ENCODE measurements at places on chromosomes 13 and 19.

GRCh38 chr13:91400063-91400399 lies 1.6 kb downstream of the GPC5 start:
- no peak for DNase-seq

- no peak for DNase-seq
These were observed 8.6 kb downstream of the CYTH2 start for GRCh38 chr19:48477698-48478338.

- DNase-seq = no peak
These were observed 27.2 kb downstream of the ADPRHL1 start for GRCh38 chr13:113425941-113426590.

GRCh38 chr13:73828811-73829210 lies 305.4 kb downstream of the KLF12 start:
- no peak for DNase-seq

- DNase-seq = no peak
These were observed 20.7 kb downstream of the GARRE1 start for GRCh38 chr19:34274827-34275625.

DNA sequence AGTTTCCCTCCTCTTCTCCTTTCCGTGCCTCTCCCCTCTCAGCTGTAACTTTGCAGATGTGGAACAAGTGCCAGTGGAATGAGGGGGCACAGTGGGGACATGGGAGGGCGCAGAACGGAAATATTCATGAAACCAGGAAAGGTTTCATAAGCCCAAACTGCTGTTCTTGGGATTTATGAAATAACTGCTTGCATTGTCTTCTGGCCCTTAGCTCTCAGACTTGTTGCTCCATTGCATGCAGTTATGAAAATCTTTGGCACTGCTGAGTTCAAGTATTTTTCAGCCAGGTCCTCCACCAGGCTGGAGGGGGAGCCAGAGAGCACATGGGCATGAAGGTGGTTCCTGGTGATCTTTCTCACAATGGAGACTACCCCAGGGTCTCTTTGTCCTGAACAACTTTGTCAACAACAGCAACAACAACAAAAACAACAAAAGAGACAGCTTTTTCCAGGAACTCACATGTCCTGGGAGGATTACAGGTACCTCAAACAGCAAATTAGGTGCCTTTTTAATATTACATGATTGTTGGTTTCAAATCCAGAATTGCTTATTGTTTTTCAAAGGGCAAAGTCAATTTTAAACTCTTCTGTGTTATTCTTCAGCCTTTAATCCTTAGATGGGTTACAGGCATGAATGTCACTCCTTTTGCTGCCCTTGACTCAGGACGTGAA lies 1.5 kb downstream of the RGCC start:
- DNase-seq = peak; percentile 53

- no peak for DNase-seq
These were observed 17.7 kb downstream of the RFX2 start for GRCh38 chr19:6092329-6093286.

DNA sequence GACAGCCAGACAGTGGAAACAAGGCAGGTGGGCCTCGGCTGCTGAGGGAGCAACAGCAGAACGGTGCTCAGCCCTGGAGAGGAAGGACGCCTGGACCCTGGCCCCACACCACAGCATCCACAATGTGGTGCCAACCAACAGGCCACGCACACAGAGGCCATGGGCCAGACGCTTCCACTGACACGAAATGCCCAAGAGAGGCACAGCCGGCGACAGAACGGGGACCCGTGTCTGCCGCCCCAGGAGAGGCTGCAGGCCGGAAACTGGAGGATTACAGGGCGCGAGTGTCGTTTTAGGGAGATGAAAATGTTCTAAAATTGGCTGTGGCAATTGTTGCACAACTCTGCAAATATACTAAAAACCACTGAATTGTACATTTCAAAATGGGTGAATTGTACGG lies 69.7 kb downstream of the RASA3 start:
- DNase-seq = no peak

DNA sequence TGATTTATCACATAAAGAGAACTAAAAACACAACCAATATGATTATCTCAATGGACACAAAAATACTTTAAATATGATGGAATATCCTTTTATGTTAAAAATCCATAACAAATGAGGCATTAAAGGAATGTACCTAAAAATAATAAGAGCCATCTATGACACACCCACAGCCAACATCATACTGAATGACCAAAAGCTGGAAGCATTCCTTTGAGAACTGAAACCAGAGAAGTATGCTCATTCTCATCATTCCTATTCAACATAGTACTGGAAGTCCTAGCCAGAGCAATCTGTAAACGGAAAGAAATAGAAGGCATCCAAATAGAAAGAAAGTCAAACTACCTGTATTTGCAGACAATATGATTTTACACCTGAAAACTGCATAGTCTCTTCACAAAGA lies 671.0 kb downstream of the SLITRK1 start:
- no peak for DNase-seq

DNA sequence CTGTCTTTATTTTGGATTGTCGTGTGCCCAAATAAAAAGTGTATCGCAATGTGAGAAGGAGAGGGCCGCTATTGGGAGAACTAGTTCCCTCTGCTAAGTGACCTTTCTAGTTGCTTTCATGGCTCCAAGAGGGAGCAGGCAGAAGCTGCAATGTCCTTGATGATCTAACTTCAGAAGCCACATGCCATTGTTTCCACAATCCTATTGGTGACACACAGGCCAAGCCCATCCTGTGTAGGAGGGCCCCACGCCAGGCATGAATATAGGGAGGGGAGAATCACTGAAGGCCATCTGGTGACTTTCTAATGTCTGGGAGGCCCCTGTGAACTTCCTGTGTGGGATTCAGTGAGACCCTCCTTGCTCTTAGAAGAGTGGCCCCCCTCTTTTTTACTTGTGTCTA lies 47.8 kb upstream of the KPNA3 start:
- DNase-seq = no peak

GRCh38 chr13:32314271-32315237 lies 609 bp downstream of the ZAR1L start:
- DNase-seq = no peak

GRCh38 chr19:18503337-18503970 lies 18.4 kb downstream of the ELL start:
- no peak for DNase-seq

- peak; percentile 64 for DNase-seq
These were observed 337 bp upstream of the FXYD7 start for GRCh38 chr19:35142606-35143230.

DNA sequence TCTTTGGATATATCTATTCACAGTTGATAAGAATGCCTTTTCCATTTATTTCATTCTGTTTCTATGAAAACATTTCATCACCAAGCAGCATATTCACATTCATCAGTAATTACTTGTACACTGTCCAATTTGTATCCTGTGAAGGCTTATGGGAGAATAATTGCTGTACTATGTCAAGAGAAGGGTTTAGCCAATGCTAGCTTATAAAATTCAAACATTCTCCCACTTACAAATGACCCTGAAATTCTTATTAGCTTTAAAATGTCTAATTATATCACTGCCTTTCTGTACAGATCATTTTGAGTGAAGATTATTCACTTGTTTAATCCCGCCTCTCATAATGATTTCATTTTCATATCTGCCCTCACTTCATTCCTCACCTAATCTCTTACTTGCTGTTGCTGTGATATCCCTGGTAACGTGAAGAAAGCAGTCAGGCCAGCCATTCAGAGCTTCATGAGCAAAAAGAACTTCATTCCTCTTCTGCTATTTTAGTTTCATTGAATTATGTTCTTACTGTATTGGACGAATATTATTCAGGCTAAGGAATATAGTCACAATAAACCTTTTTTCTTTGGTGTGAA lies 778.7 kb downstream of the OLFM4 start:
- DNase-seq = no peak

DNA sequence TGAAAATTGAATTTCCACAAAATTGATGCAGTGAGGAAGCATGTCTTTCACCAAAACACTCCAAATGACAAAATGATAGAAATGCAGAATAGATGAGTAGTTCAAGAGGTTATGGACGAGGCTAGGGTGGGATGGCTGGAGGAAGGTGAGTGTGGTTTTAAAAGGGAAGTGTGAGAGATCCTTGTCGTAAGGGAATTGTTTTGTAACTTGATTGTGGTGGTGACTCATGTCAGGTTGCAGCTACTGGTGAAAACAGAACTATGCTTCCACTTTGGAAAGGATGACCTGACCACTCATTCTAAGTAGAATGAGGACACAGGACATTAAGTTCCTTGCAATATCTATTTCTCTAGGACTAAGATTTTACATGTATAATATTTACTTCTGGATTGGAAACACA lies 345.7 kb downstream of the MTUS2 start:
- no peak for DNase-seq

DNA sequence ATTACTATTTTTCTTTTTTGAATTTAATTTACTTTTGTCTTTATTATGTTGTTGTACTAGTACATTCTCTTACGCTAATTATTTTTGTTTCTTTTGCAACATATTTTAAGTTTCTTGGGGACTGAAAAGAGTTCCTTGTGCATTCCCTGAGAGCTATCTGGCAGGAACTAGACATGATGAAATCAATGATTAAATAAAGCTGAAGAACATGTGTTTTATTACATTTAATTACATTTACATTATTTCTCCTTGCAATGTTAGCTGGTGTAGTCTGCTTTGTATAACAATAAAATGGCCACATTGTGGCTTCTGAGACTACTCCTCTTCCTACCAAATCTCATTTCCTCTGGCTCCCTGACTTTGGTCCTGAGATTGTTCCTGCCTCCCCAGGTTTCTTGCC lies 244.9 kb downstream of the NDFIP2 start:
- DNase-seq = no peak

DNA sequence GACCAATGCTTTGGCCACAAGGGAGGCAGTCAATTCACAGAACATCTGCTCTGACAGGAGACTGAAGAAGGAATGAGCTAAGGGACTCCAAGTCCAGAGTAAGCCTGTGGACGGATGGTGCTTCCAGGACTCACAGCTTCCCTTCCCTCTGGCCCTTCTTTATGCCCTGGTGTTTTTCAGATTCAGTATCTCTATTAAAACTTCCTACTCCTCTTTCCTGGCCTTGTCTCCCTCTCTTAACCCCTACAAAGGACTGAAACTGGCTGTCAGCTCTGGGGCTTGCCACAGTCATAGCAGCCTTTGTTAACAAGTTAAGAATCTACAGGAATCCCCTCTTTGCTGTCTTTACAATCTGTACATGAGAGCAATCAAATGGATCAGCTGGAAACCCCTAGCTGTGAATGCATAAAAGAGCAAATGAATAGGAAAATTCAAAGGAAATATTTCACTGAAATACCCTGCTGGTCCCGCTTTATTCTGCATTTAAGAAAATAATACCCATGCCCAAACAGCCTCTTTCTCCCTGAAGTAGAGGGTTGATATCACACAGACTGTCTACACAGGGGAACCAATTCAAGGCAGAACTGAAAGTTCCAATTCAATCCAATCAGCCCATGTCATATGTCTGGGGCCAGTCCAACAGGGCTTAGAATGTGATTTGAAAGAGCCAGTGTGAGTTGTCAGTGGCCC lies 192.3 kb downstream of the MZT1 start:
- no peak for DNase-seq

DNA sequence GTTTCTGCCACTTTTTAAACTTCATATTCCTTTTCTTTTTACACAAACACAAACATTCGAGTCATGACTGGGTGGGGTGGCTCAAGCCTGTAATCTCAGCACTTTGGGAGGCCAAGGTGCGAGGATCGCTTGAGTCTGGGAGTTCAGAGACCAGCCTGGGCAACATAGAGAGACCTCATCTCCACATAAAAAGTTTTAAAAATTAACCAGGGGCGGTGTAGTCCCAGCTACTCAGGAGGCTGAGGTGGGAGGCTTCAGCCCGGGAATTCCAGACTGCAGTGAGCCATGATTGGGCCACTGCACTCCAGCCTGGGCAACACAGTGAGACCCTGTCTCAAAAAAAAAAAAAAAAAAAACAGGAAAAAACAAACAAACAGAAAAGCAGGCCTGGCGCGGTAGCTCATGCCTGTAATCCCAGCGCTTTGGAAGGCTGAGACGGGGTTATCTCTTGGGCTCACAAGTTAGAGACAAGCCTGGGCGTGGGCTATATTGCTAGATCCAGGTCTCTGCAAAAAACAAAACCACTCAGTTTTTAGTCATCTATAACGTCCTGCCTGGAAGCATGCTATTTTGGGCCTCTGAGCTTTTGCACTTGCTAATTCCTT lies 583 bp upstream of the BAX start:
- DNase-seq = no peak

GRCh38 chr19:8304841-8305621 lies 3.1 kb downstream of the CD320 start:
- DNase-seq = no peak

- peak; percentile 71 for DNase-seq
These were observed 148.4 kb downstream of the AKAP11 start for GRCh38 chr13:42420304-42420703.

DNA sequence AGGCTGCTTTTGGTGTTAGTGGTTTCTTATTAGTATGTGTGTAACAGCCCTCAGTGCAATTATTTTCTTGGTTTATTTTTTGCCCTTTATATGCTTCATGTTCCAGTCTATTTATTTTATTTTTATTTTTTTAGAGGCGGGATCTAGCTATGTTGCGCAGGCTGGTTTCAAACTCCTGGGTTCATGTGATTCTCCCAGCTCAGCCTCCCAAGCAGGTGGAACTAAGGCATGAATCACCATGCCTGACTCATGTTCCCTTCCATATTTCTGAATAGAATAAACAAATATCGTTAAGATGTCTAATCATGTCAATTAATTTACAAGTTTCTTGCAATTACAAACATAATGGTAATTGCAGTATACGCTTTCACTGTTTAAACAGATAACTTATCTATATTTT lies 11.7 kb downstream of the SKA3 start:
- no peak for DNase-seq

- DNase-seq = no peak
These were observed 129.0 kb upstream of the SPRY2 start for GRCh38 chr13:80469853-80470381.

DNA sequence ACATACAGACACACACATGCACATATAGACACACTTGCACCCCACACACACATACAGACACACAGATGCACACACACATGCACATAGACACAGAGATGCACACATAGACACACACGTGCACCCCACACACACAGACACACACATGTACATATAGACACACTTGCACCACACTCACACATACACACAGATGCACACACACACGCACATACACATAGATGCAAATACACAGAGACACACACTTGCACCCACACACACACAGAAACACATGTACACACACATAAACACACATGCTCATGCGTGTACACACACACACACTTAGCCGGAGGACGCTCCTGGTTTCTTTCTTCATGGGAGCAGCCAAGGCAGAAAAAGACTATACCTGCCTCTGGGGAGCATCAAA lies 10.0 kb downstream of the COL4A2 start:
- no peak for DNase-seq

DNA sequence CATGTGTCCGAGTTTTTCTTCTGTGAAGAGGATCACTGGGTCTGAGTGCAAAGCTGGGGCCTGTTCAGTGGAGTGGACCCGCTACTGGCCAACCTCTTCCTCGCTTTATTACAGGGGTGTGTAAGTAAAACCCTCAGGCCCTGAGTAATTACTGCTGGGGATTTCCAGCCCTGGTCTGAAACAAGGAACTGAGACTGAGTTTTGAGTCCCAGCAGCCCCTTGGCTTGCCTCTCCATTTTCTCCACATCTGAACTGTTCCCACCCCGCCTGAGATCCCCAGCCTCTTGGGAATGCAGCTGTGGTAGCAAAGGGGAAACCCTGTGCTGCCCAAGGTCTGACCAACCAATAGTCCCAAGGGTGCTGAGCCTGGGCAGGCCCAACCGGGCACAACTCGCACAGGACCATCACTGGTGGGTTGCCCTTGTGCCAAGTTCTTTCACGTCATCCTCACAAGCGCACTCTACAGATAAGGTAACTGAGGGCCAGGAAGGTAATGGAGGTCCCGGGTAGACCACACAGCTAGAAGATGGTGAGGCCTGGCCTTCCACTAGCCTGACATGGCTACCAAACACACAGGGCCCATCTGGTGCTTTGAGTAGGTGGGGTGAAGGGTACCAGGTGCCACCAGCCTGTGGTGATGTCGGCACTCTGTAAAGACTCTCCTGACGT lies 13.7 kb upstream of the SLC35E1 start:
- no peak for DNase-seq
